Activated CD4-positive, alpha-beta T cell treated with anti-CD3 and anti-CD28 coated beads, Interleukin-2, Interleukin-6, amounts not matched to agents 100 ng/mL and 50 ng/mL, durations not matched to agents 16 hours and 8 hours (primary cell): ENCODE measurements at places on chromosomes 3 and 15.

- no peak for DNase-seq
Observed at GRCh38 chr3:126554560-126555525, 3.9 kb downstream of the C3orf22 start.

DNA sequence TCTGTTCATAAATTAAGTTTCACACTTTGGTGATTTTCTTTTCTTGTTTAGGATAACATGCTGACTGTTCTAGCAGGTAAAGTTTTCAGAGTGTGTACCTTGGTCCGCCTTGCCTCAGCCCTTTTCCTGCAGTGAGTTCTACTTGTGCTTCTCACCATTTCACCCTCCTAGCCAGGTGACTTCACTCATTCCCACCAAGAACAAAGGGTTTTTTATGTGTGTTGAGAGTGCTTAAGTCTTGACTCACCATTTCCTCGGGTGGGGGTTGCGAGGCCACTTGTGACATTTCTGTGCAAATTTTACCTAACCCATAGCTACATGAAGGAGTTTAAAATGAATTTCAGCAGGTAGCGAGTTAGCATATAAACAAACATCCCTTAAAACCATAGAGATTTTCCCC lies 81.4 kb downstream of the C3orf38 start:
- DNase-seq = no peak

GRCh38 chr3:151818361-151818760 lies 4.4 kb downstream of the AADAC start:
- DNase-seq = no peak

- no peak for DNase-seq
Observed at GRCh38 chr15:48400086-48400485, 68.9 kb downstream of the DUT start.

DNA sequence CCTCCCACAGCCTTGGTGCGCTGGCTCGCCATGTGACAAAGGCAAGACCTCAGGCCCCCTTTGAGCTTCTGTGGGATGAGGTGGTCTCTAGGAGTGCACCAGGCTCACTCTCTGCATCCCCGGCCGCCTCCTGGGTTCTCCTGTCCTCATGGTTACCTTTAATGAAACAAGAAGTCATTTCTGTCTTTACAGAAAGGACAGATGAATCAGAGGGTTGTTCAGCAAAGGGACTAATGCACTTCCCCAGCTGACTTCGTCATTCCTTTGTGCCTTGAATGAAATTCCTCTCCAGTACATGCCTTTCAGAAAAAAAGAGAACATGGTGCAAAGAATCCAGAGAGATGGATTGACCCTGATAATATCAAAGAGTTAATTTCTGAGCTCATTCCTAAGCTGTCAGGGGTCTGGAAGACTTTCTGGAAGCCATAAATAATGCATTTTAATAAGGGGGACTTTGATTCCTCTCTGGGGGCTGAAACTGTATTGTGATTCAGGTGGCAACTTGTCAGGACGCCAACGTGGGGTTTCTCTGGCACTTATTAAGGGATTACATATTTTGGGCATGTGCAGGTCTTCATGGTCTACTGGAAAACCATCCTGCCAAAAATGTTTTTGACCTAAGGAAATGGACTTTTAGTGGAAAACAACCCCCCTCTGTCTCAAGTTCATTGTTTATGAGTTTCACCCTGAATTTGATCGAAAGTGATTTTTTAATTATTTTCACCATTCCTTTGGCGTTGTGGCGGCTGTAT lies 122.7 kb downstream of the FBLN2 start:
- DNase-seq = no peak

GRCh38 chr3:145842294-145842902 lies 318.6 kb downstream of the PLOD2 start:
- DNase-seq = no peak

GRCh38 chr3:4461468-4462090 lies 5.5 kb downstream of the SUMF1 start:
- DNase-seq = peak; percentile 8

DNA sequence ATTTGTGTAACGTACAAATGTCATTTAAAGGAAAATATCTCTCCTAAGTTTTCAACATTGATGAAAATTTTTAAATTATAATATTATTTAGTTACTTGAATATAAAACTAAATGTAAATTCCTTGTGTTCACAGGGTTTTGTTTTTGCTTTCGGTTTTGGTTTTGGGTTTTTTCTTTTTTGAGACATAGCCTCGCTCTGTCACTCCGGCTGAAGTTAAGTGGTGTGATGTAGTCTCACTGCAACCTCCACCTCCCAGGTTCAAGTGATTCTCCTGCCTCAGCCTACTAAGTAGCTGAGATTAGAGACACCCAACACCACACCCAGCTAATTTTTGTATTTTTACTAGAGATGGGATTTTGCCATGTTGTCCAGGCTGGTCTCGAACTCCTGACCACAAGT lies 79.3 kb upstream of the TCF12 start:
- no peak for DNase-seq

- DNase-seq = no peak
Observed at GRCh38 chr3:78791753-78792152, 976.0 kb downstream of the ROBO1 start.

DNA sequence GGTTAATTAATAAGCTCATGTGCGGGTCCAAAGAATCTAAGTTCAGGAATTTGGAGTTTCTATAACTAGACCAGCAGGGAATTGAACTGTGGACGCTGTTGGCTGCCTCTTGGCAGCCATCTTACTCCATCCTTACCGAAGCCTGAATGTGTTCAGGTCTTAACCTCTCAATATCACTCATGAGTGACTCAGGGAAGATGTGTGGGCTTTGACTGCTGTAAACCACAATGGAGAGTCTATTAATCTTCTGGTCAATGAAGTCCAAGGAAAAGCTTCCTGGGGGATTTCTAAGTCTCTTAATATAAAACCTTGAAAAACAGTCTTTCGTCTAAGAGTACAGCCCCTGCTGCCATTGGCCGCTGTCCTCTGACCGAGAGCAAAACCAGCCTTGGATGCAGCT lies 46.7 kb upstream of the OXTR start:
- no peak for DNase-seq

DNA sequence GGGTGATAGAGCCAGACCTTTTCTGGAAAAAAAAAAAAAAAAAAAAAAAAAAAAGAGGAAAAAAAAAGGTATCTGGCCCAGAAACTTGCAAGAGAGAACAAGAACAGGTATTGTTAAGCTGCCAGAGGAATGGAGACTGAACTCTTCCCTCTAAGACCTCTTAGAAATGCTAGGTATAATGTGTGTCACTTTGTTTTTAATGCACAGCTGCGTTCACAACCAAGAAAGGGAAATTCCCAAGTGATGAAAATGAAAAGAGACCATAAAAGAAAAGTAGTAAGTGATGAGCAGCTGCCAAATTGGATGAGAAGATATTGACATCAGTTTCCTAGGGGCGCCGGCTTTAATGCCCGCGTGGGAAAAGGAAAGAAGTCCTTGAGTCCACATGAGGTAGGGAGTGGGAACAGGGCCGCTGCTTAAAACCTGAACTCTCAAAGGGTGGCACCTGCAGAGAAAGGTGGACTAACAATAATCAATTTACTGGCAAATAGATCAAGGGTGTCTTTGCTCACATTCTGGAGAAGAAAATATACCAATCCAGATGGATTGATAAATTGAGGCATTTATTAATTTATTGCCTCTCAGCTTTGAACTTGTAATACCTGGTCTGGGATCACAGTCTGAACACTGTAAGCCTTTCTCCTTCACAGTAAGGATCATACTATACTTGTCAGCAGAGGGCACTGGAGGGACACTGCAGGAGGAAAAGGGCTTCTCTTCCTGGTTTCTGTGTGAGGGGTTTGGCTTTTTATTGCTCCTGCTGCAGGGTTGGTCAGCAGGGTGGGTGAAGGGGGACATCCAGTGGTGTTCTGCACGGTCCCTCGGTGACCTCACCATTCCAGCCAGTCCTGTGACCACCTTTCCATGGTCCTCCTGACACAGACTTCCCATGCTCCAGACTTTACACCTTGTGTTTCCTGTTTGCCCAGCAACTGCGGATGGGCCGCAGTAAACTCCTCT lies 131.6 kb downstream of the AQP9 start:
- peak; percentile 30 for DNase-seq

GRCh38 chr3:58857402-58857801 lies 190.8 kb upstream of the FAM3D start:
- DNase-seq = no peak

- peak; percentile 20 for DNase-seq
Observed at GRCh38 chr3:42652611-42653302, 740 bp upstream of the ZBTB47 start.

GRCh38 chr15:85333132-85333831 lies 47.1 kb upstream of the AKAP13 start:
- DNase-seq = no peak

GRCh38 chr3:116394365-116394764 lies 50.9 kb downstream of the LSAMP start:
- DNase-seq = no peak

- DNase-seq = peak; percentile 8
Observed at GRCh38 chr3:40310705-40311104, 1.2 kb downstream of the EIF1B start.

DNA sequence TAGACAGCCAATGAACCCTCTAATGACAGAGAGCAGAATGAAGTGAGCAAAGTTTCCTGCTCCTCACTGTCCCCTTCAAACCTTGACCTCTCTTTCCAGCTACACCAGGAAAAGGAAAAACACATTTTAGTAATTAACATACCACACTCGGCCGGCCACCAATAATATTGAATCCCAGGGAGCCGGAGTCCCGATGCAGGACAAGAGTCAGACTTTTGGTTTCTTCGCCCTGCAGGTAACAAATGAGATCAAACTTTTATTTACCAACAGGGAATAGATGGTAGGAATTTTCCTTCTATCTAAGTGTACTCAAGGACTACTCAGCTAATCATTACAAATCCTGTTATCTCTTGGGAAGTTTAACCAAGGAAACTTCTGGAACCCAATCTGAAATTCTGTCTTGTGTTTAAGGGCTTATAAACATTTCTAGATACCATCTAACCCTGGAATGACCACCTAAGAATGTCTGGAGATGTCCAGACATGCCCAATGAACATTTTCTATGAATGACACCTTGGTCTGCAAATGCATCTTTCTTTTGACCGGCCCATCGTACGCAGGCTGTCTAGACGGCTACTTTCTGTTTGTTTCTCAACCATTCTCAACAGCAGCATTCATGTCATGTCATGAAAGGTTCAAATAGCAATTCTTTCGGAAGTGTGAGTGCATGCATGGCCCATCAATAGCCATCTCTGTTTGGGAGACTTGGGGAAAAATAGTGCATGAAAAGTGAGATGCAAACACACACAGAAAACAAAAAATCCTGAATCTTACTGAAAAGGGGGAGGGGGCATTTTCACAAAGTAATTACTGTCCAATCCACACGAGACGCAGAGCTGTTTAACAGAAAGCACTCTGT lies 16.1 kb downstream of the PDZRN3 start:
- no peak for DNase-seq

DNA sequence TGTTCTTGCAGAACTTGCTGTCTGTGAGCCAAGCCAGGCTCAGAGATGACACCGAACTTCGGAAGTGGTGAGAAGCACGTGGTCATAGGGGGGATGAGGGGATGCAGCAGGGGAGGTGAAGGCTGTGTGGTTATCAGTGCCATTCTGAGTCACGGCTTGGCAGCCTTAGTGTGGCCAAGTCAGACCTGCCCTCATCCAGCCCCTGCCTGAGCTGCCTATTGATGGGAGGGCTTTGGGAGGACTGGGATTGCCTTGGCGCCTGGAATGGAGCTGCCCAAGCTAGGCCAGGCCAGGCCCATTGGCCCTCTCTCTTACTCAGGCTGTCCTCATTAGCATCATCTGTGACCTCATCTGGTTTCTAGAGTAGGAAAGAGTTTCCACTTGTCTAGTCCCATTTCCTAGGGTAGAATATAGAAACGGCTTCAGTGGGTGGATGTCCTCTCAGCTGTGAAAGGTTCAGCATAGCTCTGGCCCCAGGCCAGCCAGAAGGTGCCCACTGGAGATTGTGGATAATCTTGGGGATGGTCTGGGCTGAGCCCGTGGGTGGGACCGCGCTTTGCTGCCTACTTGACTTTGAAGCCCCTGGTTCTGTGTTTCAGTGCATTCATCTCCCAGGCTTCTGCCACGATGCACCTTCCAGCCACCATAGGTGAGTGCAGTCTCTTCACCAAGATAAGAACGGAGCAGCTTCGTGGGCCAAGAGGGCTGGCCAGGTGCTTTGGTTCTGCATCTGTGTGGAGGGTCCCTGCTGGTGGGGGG lies 7.2 kb downstream of the FAH start:
- DNase-seq = peak; percentile 60

DNA sequence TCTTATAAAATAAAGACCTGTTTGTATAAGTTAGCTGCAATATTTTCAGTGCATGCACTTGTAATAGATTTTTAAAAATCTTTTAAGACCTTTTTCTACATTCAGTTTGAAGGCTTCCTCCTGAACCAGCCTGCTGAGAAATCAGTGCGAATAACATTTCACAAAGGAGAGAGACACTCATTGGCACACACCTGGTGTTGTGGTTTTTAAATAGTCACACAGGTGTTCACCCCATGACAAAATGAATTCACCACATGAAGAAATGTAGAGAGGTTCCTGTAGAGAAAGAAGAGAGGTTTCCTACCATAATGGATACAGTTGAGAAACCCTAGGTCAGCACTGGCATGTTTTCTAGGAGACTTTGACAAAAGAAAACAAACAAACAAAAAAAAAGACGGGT lies 237.3 kb downstream of the CNTN6 start:
- DNase-seq = no peak

GRCh38 chr3:188752850-188753249 lies 418.9 kb upstream of the TPRG1 start:
- peak; percentile 25 for DNase-seq

- DNase-seq = peak; percentile 87
Observed at GRCh38 chr15:40061212-40061901, 22.4 kb upstream of the SRP14 start.

DNA sequence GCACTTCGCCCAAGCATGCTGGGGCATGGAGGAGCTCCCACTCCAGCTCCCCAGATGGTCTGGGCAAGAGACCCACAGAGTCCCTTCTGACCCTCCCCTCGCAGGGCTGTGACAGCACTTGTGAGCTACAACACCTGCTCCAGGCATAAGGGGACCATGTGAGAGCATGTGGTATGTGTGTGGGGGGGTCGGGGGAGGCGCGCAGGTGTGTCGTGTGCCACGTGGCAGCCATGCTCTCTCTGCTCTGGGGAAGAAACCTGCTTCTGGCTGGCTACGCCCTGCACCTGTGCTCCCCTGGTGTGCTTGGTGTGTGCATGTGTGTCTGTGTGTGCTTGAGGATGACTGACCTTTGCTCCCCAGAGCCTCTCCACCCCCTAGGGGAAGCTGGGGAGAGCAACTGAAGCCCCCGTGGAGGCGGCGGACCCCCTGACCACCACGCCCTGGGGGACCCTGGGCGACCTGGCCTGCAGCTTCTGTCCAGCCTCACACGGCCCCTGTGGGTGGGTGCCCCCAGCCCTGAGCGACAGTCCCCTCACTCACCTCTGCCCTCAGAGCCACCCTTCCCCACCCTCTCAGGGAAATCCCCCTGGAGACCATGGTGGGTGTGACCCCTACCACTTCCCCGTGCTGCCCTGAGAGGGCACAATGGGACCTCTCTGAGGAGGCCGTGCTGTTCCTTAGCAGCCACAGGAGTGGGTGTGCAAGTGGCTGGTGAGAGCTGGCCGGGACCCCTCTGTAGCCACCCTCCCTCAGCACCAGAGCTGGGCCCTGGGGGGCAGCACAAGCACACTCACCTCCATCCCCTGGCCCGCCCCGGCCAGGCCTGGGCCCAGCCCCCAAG lies 16.6 kb upstream of the SEC13 start:
- DNase-seq = no peak
